ENCODE measurements at places on chromosomes 7 and 10.

DNA sequence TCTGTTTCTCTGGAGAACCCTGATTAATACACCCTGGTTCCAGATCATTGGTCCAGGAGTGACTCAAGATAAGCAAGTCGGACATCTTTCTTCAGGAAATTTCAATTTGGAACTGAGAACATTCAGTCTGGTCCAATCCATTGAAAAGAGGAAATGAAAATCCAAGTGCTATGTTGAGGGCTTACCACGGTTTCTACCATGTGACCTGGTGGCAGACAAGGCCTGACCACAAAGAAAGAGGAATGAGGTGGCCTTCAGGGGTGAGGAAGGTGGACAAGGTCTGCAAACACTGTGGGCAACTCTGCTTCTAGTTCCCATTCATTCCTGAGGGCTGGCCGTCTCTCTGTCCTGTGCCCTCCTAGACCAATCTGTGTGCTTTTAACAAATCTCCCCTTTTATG is 149.2 kb upstream of the GHITM start:
- no peak for DNase-seq

DNA sequence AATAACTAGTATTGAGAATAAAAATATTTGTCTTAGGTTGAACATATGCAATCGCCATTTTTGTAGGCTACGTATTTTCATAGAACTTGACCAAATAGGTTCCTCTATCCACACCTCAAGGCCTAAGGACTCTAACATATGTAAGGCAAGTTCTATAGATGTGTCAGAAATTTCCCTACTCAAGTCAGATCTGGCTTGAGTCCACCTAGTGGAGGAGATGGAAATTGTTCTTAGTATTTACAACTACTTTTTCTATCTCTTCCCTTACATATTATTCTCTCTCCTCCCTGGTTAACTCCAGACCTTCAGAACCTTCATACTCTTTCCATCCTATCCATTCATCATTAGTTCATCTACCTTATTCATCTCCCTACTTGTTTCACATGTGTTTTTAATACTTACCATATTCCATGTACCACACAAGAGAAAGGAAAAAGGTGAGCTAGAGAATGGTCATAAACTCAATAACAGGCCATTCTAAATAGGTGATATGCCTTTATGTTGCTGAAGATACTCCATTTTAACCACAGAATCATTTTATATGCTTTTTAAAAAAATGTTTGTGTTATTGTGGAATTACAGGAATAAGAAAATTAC is 174.5 kb upstream of the HDAC9 start:
- no peak for DNase-seq

DNA sequence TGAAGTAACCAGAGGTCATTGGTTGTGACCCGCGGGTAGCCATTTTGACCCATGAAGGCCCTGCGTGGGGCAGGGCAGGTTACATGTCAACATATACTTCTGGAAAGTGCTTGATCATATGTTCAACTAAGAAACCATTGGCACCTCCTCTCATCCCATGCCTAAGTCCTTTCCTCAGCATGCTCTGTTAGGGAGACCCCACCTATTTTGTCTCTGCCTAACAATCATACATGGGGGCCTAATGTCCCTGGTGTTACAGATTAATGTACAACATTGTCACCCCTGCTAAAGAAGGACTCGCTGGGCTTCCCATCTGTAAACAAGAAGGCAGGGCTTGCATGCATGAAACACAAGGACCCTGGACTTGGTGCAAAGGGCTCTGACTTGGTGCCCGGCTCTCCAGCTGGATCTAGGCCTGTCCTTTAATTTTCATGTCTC is 133.7 kb upstream of the TNS3 start:
- DNase-seq = no peak

DNA sequence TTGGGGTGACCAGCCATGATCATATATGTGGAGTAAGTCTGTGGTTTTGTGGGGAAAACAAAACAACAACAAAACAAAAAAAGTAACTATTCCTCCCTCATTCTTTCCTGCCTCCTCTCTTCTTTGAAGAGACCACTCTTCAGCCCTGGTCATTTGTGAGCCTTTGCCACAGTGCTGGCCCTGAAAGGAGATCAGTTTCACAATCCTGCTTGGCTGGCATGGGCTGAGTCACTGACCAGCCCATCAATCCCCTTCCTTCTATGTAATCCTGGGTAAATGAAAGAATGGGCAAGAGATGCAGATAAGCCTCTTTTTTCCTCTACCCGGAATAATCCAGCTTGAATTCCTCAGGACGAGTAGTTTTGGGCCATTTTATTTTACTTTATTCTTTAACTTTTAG is 13.6 kb downstream of the CSTF2T start:
- DNase-seq = no peak

GRCh38 chr7:157035302-157035701 is 24.8 kb upstream of the MNX1 start:
- DNase-seq = no peak

GRCh38 chr10:44674536-44675386 is 236.4 kb upstream of the TMEM72 start:
- DNase-seq = no peak

- no peak for DNase-seq
These were observed 36.6 kb downstream of the ATRNL1 start for GRCh38 chr10:115129752-115130151.

DNA sequence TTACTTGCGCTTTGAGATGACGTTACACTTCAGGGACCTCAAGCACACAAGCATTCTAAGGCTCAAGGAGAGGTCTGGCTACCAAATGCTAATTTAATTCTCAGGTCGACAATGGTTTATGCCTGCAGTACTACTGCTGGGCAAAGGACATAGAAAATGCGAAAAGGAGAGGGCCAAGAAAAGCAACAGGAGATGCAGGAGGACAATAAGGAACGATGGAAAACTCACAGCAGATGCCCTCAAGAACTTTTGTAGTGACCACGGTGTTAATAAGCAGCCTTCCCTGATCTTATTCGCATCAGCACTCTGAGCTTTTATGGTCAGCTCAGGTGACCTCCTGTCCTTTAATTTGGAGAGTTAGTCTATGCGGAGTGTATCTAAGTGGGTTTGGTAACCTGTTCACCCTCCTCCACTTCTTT is 146.3 kb downstream of the GPR85 start:
- DNase-seq = no peak

GRCh38 chr10:51145375-51145774 is 71.1 kb downstream of the PRKG1 start:
- DNase-seq = no peak

GRCh38 chr10:79238158-79238520 is 109.1 kb upstream of the PPIF start:
- no peak for DNase-seq

DNA sequence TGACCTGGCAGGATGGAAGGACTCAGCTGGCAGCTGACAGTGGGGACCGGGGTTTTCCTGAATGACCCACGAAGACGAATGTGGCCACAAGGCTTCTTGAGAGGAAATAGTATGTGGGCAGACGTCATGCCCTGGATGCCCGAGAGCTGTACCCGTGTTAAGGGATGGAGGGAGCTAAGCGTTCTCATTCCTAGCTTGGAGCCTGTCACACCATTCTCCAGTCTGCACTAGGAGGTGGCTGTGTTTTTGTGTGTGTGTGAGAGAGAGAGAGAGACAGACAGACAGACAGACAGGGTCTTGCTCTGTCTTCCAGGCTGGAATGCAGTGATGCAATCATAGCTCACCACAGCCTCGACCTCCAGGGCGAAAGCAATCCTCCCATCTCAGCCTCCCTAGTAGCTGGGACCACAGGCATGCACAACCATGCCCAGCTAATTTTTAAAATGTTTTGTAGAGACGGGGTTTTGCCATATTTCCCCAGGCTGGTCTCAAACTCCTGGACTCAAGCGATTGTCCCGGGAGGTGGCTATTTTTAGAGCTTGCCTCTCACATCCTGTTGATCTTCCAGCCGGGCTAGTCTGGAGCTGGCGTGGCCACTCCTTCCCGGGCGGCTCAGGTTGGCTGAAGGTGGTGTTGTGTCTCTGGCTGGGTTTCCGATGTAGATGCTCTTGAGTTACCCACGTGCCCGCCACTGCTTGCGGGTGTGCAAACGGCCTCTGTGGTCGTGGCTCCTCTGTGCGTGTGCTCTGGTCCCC is 2.1 kb downstream of the AMZ1 start:
- DNase-seq = no peak

- no peak for DNase-seq
These were observed 60.4 kb upstream of the FAM20C start for GRCh38 chr7:131781-132482.

DNA sequence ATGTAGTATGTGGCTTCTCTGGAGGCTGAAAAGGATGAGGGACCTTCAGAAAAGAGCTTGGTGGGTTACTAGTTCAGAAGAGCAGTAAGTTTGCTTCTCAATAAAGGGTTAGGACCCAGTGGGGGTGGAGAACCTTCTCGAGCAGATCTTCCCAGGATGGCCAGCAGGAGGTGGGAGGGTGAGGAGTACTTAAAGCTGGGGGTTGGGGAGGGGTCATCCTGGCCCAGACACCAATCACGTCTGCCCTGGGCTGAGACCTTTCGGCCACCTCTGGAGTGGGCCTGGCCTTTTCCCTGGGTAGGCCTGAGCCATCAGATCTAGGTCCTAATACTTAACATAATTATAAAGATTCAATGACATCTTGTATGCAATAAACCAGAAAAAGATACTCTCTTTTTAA is 149.0 kb upstream of the TCF7L2 start:
- DNase-seq = no peak

DNA sequence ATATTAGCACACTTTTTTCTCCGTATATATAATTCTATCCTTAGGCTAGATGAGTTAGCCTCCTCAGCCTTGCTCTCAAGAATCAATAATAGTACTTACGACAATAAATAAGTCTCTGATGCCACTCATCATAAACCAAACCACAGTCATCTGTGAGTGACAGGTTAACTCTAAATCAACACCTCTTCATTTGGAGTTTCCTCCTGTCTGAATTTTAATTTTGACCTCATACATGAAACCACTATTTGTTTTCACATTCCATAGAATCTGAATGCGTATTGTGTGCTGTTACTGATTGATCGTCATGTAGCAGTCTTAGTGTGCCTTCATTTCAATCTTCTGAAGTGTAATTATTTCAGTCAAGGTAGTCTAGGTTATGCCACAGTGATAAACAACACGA is 85.8 kb downstream of the HGF start:
- no peak for DNase-seq

- DNase-seq = no peak
These were observed 10.0 kb upstream of the SGPL1 start for GRCh38 chr10:70805619-70806215.

DNA sequence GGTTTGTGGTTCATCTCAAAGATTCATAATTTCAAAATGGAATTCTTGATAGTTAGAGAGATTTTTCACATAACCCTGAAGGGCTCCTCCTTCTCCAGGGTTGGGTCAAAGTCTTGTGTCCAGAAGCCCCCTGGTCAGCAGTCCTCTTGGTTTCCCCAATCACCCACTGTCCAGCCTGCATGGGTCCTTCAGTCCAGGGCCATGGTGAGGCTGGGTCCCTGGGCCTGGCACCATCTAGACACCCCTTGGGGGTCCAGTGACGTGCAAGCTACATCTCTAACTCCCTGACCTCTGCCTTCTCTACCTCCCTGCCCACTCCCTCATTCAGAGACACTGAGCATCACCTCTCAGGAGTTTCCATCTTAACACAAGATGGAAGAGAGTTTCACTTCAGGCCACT is 26.1 kb downstream of the ANXA8 start:
- peak; percentile 56 for DNase-seq

DNA sequence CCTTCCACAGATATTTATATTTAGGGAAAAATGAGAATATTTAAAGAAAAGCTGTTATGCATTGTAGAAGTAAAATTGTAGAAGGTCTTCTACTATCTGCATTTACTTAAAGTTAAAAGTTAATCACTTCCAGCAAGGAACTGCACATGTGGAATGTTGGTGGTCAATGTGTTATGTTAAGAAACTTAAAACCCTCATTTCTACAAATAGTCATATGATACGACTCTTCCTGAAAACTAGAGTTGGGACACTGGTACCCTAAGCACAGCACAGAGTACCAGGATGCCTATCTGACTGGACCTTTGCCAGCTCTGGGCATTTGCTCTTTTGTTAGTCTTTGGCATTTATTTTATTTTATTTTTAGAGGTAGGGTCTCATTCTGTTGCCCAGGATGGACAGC is 524.2 kb upstream of the GALNT17 start:
- DNase-seq = no peak

DNA sequence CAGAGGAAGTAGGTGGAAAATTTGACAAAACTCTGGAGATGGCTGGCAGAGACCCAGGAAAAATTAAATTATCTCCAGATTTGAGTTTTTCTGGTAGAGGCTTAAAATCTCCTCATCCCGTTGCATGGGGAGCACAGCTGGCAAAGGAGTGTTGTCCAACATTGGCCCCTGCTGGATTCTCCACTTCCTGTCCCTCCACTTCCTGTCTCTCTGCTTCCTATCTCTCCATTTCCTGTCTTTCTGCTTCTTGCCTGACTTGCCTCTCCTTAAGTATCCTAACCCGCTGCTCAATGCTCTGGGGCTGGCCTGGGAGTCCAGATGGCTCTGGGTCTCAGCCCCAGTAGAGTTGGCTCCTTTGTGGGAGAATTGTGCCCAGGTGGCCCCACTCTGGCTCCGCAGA is 65.8 kb upstream of the EMX2 start:
- DNase-seq = no peak
